ENCODE measurements at places on chromosomes 3 and 15.

GRCh38 chr3:100402256-100402655, 917 bp downstream of the LNP1 start:
- H3K27ac ChIP-seq, result peak overlapping the region; percentile 94
- peak overlapping the region; percentile 85 for H3K4me3 ChIP-seq
- peaks cover 51% of the 10 kb centered on the region for H3K4me1 ChIP-seq
- H3K36me3 ChIP-seq, result peaks cover 28% of the 10 kb centered on the region
- H3K27me3 ChIP-seq, result no peaks in the 10 kb centered on the region
- DNase-seq, result no peak

- H3K27me3 ChIP-seq, result peaks cover 13% of the 10 kb centered on the region
- no peaks in the 10 kb centered on the region for H3K4me1 ChIP-seq
- H3K4me3 ChIP-seq, result no peak overlapping the region
- H3K27ac ChIP-seq, result no peak overlapping the region
- no peak for DNase-seq
These were observed 20.9 kb upstream of the SSUH2 start for GRCh38 chr3:8665407-8665896.

- H3K27ac ChIP-seq, result no peak overlapping the region
- H3K4me3 ChIP-seq, result no peak overlapping the region
- H3K4me1 ChIP-seq, result no peaks in the 10 kb centered on the region
- H3K27me3 ChIP-seq, result no peaks in the 10 kb centered on the region
- no peaks in the 10 kb centered on the region for H3K36me3 ChIP-seq
These were observed 30.7 kb downstream of the MAP2K5 start for GRCh38 chr15:67573194-67573593.

DNA sequence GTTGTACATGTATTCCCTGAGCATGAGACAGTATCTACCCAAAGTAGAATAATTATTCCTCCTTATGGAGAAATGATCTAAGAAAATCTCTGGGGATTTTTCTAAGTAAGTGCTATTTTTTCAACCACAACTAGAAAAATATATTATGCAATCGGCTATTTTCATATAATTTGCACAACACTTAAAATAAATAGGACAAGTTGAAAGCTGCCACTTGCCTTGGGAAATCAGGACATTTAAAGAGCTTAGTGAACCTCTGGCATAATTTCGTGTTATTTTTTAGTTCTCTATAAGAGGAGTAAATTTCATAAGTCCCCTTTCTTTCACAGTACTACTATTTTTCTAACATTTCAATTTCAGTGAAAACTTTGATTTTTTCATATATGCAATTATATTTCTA, 672.1 kb downstream of the OTOL1 start:
- no peaks in the 10 kb centered on the region for H3K27me3 ChIP-seq
- no peaks in the 10 kb centered on the region for H3K36me3 ChIP-seq
- DNase-seq, result no peak

GRCh38 chr3:39193391-39193790, 996 bp upstream of the XIRP1 start:
- peaks cover 8% of the 10 kb centered on the region for H3K4me1 ChIP-seq
- H3K27me3 ChIP-seq, result peaks cover 17% of the 10 kb centered on the region
- no peak overlapping the region for H3K27ac ChIP-seq
- H3K36me3 ChIP-seq, result no peaks in the 10 kb centered on the region
- no peak overlapping the region for H3K4me3 ChIP-seq

DNA sequence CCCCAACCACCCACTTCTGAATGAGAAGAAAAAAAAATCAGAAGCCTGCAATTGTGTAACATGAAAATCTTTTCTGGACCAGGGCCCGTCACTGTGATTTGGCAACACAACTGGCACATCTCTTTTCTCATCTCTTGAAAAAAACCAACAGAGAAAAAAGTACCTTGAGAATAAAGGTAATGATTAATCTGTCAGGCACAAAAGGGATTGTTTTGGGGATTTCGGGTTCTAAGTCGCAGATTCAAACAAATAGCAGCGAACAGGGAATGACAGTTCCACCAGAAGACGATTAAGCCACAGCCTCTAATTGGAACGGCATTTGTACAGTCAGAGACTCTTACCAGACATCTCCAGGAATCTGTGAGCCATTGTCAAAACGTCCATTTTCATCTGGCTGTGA, at the start of gene AQP9:
Gene AQP9 (plus strand): TSS at position 276 of the 400 bp plus-strand sequence. CDS start 185 bp downstream, outside the sequence.
- H3K27me3 ChIP-seq, result peaks cover 43% of the 10 kb centered on the region
- no peak within 1 kb of the TSS for H3K4me3 ChIP-seq
- DNase-seq, result no peak
- H3K4me1 ChIP-seq, result no peaks in the 10 kb centered on the region
- no peak within 1 kb of the TSS for H3K27ac ChIP-seq

DNA sequence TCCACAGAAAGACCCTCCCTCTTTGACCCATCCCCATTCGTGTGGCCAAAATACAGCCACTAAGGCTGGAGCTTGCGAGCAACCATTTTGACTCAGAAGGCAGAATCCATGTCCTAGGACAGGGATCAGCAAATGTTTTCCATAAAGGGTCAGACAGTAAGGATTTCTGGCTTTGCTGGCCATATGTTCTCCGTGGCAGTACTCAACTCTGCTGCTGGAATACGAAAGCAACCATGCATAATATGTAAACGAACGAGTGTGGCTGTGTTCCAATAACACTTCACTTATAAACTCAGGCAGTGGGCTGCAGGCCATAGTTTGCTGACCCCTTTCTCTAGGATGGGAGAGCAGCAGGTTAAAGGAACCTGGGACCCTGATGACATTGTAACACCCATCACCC, 77.6 kb upstream of the WNT5A start:
- DNase-seq, result no peak
- no peak overlapping the region for H3K27ac ChIP-seq
- H3K27me3 ChIP-seq, result no peaks in the 10 kb centered on the region
- no peak overlapping the region for H3K4me3 ChIP-seq
- H3K36me3 ChIP-seq, result no peaks in the 10 kb centered on the region

DNA sequence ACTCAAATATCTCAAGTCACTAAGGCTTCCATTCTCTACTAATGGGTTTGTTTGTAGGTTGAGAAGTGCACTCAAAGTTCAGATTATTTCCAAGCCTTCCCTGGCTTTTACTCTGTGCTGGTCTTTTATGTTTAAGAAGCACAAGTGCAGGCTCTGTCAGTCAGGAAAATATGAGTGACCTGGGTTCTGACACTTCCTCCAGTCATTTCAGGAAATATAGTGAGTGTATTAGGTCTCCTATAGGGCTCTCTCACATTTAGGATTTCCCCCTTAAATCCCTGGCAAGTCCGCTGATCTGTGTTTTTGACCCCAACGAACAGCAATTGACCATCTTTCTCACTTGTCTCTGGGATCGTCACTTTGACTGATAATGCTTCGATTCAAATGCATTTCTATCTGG, 210.2 kb downstream of the ARPP21 start:
- no peaks in the 10 kb centered on the region for H3K4me1 ChIP-seq
- H3K27ac ChIP-seq, result no peak overlapping the region
- no peaks in the 10 kb centered on the region for H3K27me3 ChIP-seq
- H3K4me3 ChIP-seq, result no peak overlapping the region
- no peaks in the 10 kb centered on the region for H3K36me3 ChIP-seq
- no peak for DNase-seq

- H3K27me3 ChIP-seq, result no peaks in the 10 kb centered on the region
- no peaks in the 10 kb centered on the region for H3K36me3 ChIP-seq
These were observed 1308.2 kb upstream of the EPHA6 start for GRCh38 chr3:95506174-95506573.

- H3K4me1 ChIP-seq, result no peaks in the 10 kb centered on the region
- H3K27me3 ChIP-seq, result peaks cover 13% of the 10 kb centered on the region
These were observed 155.8 kb upstream of the ATP11B start for GRCh38 chr3:182637350-182638110.

GRCh38 chr15:64343841-64344240, 12.1 kb downstream of the CSNK1G1 start:
- no peak overlapping the region for H3K27ac ChIP-seq
- H3K4me1 ChIP-seq, result peaks cover 4% of the 10 kb centered on the region
- H3K27me3 ChIP-seq, result no peaks in the 10 kb centered on the region
- peaks cover 19% of the 10 kb centered on the region for H3K36me3 ChIP-seq

- no peak overlapping the region for H3K27ac ChIP-seq
- no peaks in the 10 kb centered on the region for H3K4me1 ChIP-seq
- H3K4me3 ChIP-seq, result no peak overlapping the region
These were observed 368.9 kb downstream of the WDR72 start for GRCh38 chr15:53390549-53390948.

DNA sequence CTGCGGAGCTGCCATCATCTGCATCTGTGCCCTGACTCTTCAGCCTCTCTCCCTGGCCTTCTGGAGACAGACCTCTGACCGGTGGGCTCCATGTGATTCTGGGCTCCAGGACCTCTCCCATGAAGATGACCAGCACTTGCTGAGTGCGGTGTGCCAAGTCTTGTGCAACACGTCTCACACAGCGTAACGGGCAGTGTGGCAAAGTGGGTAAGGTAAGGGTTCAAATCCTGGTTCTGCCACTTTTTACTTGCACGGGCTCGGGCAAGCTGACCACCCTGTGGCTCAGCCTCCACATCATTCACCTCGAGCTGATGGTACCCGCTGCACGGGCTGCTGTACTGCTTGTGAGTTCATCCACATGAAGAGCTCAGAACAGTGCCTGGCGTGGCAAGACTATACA, 6.5 kb upstream of the SYNM start:
- H3K4me3 ChIP-seq, result no peak overlapping the region
- DNase-seq, result no peak
- H3K27ac ChIP-seq, result no peak overlapping the region
- H3K4me1 ChIP-seq, result peaks cover 3% of the 10 kb centered on the region
- no peaks in the 10 kb centered on the region for H3K36me3 ChIP-seq
- peaks cover 33% of the 10 kb centered on the region for H3K27me3 ChIP-seq

All from activated CD8-positive, alpha-beta memory T cell treated with anti-CD3 and anti-CD28 coated beads, Interleukin-2, amount 10 ng/mL, durations not matched to agents 7 days and 5 days (primary cell).